Hepatic stellate cell (primary cell): ENCODE measurements at places on chromosomes 2 and 18.

- DNase-seq: no peak
Measured at GRCh38 chr18:64097497-64097896, 51.4 kb downstream of the LINC00305 start.

DNA sequence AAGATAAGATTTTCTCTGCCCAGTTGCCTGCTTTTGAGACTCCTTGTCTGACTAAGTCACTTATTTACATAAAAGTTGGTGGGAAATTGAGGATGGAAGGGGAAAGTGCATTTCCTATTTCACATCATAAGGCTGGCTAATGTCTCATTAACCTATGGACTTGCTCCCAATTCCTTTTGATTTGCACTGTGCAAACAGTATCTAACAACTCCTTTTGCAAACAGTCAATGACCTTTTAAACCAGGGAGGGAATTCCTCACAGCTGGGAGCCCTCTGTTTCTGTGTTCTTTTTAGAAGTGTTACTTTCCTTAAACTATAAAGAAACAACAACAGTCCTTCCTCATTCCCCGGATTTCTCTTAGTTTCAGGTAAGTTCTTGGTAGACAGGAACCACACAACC, 272.8 kb downstream of the RND3 start:
- no peak for DNase-seq

GRCh38 chr2:69572641-69573040, 70.9 kb downstream of the AAK1 start:
- DNase-seq: peak; percentile 56

DNA sequence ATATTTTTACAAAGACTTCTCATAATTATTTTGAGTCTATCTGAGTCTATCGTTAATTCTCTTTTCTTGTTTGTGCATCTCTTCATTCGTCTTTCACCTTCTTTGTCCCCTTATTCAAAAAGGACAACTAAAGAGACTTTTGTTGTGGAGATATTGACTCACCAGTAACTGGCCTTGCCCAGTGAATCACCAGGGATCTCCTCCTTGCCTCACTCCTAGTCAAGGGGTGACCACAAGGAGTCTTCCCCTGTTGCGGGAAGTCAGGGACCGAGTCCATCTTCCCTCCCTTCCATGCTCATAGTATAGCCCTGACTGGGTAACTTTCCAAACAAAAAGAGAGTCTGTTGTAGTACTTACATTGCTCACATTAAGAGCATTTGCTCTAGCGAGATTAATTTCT, 158.9 kb downstream of the NEB start:
- DNase-seq: no peak

DNA sequence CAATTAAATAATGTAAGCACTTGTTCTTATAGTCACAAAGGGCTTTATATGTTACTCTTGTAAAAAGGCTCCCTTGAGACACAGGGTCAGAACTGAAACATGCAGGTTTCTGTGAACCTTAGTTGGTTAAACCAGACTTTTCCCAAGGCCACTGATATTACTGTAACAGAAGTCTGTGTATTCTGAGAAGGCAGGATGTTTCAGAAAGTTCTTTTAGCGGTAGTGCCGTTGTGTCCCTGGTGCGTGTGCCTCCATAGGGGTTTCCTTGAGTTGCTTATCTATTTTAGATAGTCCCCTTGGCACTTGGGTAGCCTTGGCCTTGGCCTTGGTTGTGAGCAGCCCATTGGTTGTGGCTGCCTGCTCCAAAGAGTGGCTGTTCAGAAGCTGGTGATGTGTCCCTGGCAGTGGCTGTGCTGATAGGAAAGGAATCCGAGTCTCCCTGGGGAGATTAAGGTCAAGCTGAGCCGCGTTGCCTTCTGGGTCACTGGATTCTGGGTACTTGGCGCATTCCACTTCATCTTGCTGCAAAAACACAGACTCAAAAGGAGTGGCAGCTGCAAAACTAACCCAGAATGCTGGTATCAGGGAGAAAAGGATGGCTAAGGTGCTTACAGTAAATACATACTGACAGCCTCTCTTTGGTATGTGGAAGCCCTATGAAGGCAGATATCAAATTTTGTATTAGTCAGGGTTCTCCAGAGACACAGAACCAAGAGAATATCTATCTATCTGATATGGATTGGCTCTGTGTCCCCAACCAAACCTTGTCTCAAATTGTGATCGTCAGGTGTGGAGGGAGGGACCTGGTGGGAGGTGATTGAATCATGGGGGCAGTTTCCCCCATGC, 69.7 kb downstream of the FHOD3 start:
- DNase-seq: no peak

- no peak for DNase-seq
Measured at GRCh38 chr18:76715012-76715610, 107.2 kb upstream of the ZNF236 start.

DNA sequence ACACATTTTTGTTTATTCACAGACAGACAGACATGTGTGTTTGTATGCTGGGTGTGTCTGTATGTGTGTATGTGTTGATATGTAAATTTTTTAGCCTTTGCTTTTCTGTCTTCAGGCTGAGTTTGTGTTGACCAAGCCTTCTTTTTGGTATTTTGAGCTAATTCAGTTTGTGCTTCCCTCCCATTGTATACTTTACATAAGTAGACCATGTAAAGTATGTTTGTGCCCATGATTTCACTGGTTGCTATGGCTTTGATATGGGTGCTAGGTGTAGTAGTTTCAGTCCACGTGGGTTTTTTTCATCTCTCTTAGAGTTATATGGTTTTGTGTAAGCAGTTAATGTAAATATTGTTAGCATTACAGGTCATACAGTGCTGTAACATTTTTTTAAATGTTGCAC, 129.4 kb upstream of the EPC2 start:
- DNase-seq: no peak

DNA sequence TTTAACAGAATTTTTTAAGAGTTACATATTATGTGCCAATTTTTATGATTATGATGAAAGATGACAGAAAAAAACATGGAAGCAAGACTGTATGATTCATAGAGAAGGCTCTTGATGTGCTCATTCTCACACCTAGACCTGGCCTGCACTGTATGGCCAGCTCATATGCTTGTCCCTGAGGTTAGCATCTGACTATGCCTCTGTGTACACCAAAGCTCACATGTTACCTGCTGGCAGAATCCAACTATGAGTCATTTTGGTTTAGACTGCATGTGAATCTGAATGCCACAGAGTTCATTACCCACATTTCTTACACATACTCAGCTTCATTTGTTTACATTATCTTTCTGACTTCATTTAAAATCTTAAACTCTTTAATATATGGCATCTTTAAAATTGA, 139.0 kb downstream of the DSC3 start:
- DNase-seq: no peak

DNA sequence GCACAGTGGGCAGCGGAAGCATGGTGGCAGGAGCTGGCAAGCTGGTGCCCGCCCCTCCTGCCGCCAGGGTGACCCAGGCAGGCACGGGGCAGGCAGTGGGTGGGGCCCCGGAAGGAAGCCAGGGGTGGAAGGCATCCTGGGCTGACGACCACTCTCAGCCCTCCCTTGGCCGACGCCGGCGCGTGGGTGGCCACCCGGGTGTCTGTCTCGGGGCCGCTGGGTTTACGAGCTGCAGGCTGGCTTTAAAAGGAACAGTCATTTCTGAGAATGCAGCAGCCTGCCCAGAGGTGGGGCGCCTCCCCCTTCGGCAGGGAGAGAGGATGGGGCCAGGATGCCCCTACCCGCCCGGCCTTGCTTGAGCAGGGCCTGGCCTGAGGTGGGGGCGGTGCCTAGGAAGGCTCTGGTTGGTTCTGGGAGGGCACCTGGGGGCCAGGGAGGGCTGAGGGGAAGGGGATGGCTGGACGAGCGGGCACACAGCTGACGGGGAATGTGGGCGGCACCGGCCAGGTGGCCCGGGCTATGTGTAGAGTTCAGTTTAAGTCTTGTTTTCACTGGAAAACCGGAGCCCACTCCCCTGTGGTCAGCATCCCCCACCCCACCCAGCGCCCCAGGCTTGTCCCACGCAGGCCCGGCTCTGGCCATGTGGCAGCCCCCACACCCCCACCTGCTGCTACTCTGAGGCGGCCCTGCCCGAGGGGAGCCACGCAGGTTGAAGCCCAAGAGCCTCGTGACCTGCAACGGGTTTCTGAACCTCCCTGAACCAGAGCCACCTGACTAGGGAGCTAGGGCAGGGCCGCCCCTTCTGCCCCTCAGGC, 6.3 kb downstream of the BOK start:
- DNase-seq: no peak

- DNase-seq: peak; percentile 27
Measured at GRCh38 chr18:7452331-7452730, 114.8 kb upstream of the PTPRM start.

DNA sequence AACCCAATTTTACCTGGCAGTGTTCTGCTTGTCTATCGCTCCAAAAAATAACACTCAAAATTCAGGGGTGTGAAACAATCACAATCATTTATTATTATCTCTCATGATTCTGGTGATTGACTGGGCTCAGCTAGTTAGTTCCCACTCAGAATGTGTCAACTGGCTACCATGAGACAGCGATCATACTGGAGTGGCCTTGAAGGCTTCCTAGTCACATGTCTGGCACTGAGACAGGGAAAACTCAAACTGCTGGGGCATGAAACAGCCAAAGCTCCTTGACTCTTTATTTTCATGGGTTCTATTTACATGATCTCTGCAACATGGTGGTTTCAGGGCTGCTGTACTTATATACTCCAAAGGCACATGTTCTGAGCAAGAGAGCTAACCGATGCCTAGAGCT, 6.2 kb upstream of the ANXA4 start:
- DNase-seq: no peak

- DNase-seq: no peak
Measured at GRCh38 chr2:98746426-98746825, 15.5 kb upstream of the MGAT4A start.

DNA sequence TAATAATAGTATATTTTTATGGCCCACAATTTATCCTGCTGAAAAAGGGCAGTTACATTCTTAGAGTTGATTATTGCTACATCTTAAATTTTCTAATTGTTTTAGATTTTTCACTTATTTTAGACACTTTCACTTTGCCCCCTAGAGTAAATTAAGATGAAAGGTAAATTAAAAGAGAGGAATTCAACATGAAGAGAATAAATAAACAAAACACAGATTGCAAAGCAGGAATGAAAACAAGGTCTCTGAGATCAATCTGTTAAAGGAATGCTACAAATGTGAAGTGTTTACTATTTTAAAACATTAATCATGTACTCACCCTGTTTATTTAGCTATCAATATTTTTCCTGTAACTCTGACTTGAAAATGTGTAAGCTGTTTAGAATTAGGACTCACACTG, 113.5 kb upstream of the ETAA1 start:
- no peak for DNase-seq

DNA sequence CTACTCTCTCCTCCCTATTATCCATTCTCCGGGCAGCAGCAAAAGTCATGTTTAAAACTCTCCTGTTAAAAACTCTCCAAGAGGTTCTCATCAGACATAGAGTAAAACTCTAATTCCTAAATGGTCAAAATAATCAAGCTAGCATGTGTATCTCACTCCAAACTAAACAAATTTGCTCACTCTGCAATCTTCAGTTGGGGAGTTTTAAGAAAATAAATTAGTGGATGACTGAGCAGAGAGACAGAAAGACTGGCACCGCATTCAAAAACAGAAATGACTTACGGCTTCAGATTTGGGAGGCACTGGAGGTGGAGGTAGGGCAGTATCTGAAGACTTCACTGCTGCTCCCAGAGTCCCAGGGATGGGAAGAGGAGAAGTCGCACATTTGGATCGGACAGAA, 96.9 kb downstream of the MEP1B start:
- DNase-seq: no peak

GRCh38 chr2:33085646-33086045, 138.9 kb downstream of the LTBP1 start:
- DNase-seq: no peak

DNA sequence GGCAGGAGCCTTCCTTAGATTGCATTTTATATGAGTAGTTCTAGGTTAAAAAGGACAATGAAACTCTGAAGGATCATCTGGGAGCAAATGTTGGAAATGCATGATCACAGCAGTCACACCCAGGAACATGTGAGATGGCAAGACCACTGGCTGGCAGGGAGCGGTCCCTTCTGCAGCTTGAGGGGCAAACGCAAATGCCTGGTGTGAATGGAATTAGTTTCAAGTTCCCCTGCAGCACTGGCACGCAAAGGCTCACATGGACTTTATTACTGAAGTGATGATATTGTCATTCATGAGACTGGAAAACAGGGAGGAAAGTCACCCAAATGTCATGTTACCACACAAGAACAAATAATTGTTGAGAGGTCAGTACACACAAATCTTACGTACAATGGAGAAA, 223.3 kb downstream of the FBXO15 start:
- no peak for DNase-seq

DNA sequence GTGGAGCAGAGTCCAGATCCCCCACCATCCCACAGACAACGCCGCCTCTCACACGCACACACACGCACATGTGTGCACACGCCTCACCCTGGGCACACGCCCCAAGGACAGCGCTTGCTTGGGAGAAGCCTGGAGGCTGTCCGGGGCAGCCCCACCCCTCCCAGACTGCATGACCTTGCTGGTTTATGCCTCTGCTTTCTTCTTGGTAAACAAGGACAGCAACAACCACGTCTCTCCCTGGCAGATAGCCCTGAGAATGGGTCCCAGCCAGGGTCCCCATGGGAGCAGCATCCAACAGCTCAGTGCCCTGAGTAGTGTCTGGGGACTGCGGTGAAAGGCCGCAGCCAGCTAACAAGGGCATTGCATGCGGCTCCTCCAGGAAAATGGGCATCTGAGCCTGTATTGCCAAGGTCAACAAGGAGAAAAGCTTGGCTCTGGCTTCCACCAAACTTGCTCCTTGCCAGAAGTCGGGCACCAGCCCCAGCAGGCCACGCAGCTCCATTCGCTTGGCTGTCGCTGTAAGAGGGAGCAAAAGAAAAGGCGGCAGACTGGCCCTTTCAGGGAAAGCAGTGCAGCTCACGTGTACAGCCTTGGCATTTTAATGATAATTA, 234.6 kb downstream of the EIPR1 start:
- no peak for DNase-seq

DNA sequence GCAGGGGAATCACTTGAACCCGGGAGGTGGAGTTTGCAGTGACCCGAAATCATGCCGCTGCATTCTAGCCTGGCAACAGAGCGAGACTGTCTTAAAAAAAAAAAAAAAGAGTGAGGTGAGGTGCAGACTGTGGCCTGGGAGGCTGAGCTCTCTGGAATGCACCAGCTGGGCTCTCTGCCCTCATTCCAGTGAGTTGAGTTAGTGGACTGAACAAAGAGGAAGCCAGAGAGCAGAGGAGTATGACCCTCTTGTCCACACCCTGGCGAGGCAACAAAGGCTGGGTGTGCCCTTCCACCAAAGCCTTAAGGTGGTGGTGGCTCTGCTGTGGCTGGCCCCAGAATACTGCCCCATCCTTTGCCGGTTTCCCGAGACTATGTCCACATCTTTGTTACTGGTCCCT, 71.3 kb upstream of the ACKR3 start:
- DNase-seq: no peak

DNA sequence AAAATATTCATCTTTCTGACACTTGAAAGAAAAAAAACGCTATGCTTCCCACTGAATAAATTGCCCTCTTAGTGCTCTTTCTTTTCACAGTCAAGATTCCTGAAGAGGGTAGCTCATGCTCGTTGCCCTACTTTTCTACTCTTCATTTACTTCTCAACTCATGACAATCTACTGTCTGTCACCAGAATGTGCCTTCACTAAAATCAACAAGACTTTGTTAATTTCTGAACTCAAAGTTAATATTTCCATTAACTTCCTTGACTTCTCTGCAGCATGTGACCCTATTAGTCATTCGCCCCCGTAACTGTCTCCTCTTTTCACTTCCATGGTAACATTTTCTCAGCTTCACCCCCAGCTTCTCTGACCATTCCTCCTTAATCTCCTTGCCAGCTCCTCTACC, 98.9 kb upstream of the MAPRE2 start:
- no peak for DNase-seq
